ENCODE measurements at places on chromosomes 5 and 9.

GRCh38 chr5:148333262-148333849, 2.0 kb upstream of the SPINK9 start:
- DNase-seq, result no peak

DNA sequence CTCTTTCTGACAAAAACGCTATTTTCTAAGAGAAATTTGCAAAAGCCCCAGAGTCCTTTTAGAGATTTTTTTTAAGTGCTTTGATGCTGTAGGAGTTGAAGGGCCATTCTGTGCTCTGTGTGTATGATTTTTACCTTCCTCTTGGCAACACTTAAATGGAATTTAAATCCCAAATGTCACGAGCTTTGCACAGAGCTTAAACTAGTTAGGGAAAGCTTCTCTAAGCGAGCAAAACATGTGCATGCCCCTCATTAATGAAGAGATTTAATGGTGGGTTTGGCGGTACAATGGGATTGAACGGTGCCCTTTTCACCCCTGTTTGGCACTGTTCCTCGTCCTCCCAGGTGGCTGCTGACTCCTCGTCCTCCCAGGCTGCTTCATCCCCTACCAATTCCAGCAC, 220.7 kb downstream of the DRD1 start:
- no peak for DNase-seq

DNA sequence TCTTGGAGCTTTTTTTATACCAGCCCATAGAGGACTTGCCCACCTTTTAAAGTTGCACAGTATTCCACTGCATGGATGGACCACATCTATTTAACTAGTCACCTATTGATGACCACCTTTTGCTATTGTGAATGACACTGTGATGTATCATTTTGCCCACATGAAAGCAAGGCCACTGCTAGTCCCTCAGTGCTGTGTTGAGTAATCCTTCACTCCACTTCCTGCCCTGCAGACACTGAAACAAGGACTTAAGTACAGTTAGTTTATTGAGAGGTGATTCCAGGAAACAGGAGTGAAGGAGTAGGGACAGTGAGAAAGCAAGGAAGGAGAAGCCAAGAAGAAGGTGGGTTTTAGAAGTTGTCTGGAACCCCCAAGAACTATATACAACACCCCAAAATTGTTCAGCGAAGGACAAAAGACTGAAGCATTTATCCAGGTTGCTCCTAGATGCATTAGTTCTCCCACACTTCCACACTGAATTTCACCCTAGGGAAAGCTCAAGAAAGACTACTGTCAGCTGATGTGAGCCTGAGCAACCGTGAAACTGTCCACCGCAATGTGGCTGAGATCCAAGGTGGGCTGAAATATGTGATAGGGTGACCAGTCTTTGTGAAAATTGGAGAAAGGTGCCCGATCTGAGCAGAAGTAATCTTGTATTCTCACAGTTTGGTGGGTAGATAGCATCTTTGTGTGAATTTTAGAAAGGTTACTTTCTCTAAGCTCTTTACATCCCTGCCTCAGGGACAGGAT, 45.2 kb upstream of the ANKRD31 start:
- peak; percentile 31 for DNase-seq

GRCh38 chr9:93645149-93645889, 68.9 kb downstream of the PHF2 start:
- no peak for DNase-seq

- no peak for DNase-seq
These were observed 112.3 kb upstream of the NR3C1 start for GRCh38 chr5:143515829-143516228.

DNA sequence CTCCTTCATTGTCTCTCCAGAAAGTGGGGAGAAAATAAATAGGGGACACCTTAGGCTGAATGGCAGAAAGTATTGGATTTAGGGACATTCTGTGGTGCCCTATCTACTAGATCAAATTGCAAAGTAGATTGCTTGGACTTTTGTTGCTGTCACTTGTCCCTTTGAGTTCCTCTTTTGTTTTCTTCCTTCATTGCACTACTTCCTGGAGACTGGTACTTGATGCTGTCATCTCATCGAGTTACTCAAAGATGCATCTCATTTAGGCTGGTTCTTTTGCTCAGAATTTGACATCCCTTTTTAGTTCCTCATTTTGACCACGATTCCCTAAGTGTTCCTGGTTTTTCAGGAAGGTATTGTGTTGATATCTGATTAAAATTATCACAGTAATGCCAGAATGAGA, 137.6 kb downstream of the ADGRV1 start:
- no peak for DNase-seq

GRCh38 chr5:135593886-135594285, 15.1 kb upstream of the CXCL14 start:
- DNase-seq, result no peak

DNA sequence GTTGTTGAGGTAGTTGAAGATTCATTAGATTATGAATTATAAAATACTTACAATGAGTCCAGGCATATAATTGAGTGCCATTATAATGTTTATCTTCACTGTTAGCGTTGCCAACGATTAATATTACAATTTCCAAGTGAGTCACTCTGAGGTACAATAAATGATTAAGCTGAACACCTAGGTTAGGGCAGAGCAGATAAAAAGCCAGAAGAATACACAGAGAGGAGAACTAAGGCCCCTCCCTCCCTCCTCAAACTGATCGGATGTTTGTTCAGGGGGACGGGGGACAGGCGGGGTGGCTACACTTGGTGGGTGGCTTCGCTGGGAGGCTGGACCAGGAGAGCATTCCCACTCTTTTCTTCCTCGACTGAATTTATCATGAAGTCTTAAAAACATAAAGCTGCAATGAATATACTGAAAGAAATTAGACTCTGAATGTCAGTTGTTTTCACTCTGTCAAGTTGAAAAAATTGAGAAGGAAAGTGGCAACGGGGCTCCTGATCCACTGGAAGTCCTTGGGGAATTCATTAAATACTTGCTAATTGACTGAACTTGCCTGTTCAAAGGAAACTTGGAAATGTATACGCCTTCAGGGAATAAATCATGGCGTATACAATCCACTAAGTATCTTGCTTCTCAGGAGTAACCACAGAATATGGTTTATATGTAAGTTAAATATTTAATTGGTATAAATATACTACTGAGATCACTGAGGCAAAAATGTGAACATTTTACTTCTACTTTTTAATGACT, 198.1 kb downstream of the TSSK1B start:
- DNase-seq, result no peak

DNA sequence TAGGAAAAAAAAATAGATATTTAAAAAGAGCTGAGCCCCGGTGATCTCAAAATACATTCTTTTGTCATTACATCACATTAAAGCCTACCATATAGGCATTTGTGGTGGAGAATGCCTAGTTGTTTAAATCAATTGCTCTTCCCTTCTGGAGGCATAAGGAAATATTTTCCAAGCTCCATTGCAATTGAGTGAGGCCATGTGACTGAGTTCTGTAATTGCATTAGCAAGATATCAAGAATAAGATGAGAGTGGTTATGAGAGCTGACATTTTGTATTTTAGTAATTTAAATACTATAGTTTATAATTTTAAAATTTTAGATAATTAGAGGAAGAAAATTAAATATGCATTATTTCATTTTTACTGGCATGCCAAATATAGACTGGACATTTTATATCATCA, 1195.9 kb downstream of the DTWD2 start:
- peak; percentile 44 for DNase-seq

DNA sequence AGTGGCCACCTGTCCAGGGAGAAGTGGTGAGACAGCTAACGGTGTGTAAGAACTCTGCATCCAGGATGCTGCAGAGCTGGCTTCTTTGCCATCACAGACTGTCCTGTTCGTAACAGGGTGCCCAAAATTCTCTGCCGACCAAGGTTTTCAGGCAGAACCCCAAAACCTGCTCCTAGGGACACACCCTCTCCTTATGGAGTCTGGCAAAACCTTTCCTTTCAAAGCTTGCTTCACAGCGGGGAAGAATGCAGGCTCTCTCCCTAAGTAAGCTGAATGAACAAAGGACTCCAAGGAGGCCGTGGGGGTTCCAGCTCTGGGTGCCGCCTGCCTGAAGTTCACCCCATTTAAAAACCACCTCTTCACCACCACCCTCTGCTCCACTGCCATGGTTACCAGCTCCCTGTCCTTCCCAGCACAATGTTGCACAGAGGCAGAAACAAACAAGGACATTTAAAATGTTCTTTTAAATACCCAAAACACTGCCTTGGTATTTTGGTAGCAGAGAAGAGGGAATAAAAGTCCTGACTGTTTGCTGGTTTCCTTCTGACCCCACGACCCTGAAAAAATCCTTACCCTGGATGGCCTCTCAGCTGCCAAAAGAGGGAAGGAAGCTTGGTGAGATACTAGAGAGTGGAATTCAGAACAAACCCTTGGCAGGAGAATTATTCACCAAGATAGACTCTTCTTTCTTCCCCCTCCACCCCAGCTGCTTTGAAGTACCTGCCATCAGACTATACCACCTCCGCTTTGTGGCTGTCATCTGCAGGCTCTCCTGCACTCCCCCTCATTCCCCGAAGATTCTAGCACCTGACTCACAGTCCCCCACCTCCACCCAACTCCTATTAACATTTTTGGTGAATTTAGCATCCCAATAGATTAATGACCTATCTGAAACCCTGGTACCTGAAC, 7.1 kb upstream of the KLF9 start:
- DNase-seq, result peak; percentile 59

DNA sequence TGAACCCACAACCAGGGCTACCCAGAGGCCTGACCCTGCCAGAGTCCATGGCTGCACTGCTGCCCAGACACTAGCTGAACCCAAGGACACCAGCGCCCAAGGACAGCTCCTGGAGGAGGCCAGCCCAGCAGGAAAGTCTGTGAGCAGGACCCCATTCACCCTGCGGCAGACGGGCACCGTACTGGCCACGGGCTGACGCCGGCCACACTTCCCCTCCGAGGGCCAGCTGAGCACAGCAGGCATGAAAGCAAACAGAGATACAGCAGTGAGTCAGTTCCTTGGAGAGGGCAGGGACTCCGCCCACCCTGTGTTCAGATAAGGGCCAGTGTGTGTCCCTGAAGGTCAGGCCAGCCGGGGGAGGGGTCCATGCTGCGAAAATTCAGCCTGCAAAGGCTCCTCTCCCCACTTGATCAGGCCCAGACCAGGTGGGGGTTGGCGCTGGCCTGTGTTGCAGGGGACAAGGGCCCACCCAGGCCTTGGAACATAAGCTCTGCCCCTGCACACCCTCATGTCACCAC, 3.2 kb downstream of the RNF208 start:
- DNase-seq, result peak; percentile 44

- no peak for DNase-seq
These were observed 47.6 kb downstream of the MRPS27 start for GRCh38 chr5:72272398-72272797.

DNA sequence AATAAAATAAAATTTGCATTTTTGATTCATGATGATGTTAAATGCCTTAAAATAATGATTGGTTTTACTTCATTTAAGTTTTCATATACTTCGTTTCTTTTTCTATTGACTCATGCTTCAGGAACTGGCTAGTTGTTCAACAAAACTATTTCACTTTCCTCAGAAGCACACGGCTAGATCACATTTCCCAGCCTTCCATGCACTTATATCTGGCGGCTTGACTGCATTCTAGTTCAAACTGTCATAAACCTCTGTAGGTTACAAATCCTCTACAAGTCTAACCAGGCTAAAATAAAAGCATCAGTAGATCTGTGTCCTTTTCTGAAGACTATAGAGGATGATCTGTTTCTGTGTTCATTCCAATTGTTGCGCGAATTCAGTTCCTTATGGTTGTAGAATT, 46.3 kb upstream of the CNTLN start:
- DNase-seq, result no peak

- DNase-seq, result peak; percentile 62
These were observed 9.2 kb upstream of the SHROOM1 start for GRCh38 chr5:132839426-132840301.

DNA sequence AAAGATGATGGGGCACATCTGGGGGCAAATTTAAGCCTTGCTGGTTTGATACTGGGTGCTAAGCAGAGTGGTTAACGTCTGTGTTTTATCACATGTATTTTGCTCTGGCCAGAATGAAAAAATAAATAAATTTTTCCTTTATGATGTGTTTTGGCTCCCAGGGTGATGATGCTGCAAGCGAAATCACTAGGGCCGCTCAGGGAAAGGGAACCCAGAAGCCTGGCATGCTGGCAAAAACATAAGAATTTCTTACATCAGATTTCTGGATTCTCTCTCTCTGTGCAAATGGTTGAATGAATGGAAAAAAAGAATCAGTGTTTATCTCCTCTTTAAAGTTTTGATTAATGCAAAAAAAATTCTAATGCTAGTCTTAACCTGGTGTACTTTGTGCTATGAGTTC, 1975.2 kb upstream of the C9orf72 start:
- no peak for DNase-seq

DNA sequence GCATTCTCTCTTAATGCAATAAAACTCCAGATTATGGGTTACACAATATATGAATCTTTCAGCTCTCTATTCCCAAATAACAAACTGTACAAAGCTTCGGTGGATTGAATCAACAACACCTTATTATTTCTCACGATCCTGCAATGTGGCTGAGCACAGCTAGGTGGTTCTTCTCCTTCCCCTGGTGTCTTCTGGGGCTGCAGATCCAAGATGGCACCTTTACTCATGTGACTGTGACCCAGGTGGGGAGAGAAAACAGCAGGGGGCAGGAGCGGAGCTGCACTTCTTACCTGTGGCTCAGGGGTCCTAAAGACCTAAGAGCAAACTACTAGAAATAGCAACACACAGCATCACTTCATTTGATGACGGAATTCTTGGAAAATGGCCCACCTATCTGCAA, 233.1 kb downstream of the IRX1 start:
- no peak for DNase-seq

DNA sequence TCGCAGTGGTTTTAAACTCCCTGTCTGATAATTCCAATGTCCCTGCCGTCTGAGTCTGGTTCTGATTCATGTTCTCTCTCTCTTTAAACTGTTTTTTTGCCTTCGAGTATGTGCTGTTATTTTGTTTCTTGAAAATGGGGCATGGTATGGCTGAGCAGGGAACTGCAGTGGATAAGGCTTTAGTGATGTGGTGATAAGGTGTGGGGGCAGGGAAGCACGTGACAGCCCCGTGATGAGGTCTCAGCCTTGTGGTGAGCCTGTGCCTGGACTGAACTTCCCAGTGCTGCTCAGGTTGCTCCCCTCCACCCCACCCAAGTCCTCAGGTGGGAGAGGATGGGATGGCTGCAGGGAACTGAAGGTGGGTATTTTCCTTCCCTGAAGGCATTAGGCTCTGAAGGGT, 5.5 kb upstream of the ZNF354B start:
- DNase-seq, result no peak

GRCh38 chr5:14816999-14817761, 54.4 kb downstream of the ANKH start:
- DNase-seq, result peak; percentile 84

- no peak for DNase-seq
These were observed 99.7 kb downstream of the MAP1B start for GRCh38 chr5:72206994-72207393.

DNA sequence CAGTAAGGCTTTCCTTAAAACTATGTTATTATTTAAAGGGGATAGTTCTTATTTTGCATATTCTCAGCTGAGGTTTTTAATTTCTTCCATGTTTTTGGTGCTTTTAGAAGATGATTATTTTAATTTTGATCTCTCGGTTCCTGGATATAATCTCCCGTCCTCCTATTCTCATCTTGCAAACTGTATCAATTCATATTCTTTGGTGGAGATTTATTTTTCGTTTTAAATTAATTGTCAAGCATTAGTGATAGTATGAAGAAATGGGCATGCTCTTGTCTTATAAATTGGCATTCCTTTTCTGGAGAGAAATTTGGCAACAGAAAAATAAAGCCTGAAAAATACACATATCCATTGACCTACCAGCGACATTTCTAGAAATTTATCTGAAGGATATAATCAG, 15.5 kb upstream of the GNAQ start:
- no peak for DNase-seq

- no peak for DNase-seq
These were observed 37.6 kb downstream of the KIF24 start for GRCh38 chr9:34291423-34291822.

All from EL (cell line).